ENCODE measurements at places on chromosomes 7 and 10.

- no peak for DNase-seq
Observed at GRCh38 chr10:92239600-92240288, 51.1 kb downstream of the CPEB3 start.

- no peak for DNase-seq
Observed at GRCh38 chr10:113267619-113268562, 285.0 kb upstream of the HABP2 start.

DNA sequence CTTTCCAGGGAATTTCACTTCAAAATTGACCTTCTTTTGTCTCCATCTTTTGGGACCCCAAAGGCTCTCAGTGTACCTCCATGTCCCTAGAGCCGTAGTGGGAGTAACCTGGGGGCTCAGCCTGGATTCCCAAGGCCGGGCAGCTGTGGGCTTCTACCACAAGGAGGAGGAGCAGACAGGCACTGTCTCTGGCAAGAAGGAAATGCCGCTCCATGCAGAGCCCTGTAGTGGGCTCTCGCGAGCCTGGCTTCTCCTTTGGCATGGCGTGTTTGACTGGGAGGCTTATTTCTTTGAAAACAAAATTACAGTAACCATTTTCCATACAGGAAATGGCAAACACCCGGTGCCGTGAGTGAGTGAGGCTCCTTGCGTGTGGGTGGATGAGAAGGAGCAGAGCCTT is 76.8 kb upstream of the FAM180A start:
- no peak for DNase-seq

DNA sequence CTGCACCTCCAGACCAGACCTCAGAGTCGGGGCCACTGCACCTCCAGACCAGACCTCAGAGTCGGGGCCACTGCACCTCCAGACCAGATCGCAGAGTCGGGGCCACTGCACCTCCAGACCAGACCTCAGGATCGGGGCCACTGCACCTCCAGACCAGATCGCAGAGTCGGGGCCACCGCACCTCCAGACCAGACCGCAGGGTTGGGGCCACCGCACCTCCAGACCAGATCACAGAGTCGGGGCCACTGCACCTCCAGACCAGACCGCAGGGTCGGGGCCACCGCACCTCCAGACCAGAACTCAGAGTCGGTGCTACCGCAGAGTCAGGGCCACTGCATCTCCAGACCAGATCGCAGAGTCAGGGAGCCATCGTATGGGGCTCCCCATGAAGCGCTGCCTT is 105.9 kb downstream of the ACTR3B start:
- DNase-seq, result no peak

DNA sequence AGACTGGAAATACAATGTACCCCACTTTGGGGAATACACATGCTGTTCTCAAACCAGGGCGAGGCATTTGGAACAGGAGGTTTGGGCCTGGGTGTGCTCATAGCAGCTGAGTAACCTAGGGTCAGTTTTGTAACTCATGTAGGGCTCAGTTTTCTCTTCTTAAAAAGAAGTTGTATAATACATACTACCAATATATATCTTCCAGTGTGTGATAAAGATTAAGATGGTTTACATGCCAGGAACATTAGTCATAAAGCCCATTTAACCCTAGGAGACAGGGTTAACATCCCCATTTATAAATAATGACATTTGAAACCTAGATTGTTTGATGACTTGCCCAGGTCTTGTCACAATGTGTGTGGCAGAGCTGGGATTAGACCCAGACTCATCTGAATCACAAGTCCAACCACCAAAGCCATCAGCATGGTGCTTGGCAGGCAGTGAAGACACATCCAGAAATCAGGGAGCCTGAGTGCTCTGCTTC is 6.0 kb downstream of the AKR1B10 start:
- no peak for DNase-seq

DNA sequence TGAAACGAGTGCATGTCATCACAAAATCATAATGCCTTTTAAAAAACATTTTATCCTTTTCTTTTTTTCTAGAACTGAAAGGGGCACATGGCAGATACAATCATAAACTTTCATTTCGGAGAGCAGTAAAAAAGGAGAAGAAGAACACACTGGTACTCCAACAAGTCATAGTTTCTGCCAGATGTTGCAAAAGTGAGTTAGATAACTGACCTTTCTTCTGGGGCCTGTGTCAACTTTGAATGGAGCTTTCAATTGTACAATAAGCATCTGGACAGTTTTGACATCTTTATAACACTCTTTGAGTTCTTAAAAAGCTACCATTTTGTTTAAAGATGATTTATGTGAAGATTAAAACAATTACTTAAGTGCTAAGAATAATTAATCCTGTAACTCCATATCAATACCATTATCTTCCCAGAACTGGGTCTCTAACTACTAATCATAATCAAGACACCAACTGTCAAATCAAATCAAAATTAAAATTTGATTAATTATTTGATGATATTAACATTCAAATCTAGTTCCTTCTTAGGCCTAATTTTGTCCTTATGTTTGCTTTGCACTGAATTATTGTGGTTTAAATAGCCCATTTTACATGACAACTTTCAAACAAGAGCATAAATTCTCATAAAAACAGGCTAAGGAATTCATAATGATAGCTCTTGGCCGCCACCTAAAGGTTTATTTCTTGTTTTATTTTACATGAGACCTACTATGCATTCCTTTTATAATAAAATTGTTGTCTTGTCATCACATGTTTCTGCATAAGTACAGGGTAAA is 19.5 kb upstream of the ITGB8 start:
- peak; percentile 72 for DNase-seq

DNA sequence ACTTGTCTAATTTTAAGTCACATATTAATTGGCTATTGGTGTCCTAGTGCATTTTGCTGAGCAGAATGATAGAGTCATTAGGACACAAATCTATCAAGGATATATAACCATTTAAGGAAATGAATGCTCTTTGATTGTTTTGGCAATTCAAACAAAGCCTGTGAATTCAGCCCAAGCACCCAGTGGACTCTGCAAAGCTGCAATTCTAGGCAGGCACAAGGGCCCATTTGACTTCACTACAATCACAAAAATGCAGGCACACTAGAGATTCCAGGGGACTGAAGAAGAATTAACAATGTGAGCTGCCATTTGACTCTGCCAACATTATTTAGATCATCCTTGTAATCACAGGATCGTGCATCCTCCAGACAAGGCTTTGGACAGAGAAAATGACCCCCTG is 544.2 kb upstream of the PHF14 start:
- no peak for DNase-seq

- no peak for DNase-seq
Observed at GRCh38 chr10:119680650-119681081, 29.5 kb downstream of the BAG3 start.

DNA sequence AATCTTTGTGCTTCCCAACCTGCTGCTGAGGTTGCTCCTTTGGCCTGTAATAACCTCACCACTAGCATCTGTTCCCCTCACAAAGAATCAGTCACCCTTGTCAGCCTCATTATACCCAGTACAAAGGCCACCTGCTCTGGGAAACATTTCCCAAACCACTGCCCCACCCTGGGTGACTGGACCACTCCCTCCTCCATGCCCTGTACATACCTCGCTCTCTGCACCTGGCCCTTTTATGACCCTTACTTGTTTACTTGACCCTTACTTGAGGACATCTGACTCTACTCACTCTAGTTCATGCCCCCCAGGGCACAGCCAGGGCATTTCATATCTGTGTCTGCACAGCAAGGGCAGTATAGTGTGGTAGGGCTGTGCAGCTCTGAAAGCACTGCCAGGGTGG is 21.4 kb upstream of the AOC1 start:
- no peak for DNase-seq

DNA sequence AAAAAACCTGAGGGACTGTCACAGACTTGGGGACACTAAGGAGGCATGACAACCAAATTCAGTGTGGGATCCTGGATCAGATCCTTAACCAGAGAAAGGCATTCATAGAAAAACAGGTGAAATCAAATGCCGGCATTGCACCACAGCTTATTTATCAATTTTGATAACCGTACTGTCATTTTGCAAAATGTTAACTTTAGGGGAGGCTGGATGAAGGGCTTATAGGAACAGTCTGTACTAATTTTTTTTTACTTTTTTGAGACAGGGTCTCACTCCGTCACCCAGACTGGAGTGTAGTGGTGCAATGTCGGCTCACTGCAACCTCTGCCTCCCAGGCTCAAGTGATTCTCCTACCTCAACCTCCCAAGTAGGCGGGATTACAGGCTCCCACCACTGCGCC is 217.1 kb downstream of the ELMO1 start:
- no peak for DNase-seq

DNA sequence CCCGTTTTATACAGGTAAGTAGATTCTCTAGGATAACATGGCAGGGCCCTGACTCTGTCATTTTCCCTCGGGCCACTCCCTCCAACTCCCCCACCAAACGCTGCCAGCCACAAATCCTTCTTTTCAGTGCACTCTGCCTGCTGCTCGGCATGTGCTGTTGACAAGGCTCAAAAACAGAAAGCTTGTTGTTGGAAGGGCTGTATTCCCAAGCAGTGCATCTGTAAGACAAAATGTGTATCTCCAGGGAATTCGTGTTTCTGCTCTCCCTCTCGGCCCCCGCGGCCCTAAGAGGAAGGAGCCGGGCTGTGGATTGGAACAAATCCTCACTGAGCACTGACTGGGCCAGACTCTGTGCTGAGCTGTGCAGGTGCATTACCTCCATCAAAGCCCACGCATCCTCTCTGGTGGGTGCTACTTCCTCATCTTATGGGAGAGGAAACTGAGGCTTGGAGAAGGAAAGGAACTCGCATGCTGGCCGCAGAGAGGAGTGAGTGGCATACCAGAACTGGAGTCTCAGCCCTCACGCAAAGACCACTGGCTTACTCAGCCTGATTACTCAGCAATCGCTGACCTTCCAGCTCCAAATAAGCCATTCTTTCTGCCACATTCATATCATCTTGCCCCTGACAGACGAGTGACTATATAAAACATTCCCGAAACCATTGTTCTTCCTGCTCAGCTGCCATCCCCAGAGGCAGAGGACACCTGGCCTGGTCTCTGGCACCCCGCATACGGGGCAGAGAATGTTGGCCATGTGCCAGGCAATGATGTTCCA is 33.5 kb upstream of the ENO4 start:
- DNase-seq, result no peak

DNA sequence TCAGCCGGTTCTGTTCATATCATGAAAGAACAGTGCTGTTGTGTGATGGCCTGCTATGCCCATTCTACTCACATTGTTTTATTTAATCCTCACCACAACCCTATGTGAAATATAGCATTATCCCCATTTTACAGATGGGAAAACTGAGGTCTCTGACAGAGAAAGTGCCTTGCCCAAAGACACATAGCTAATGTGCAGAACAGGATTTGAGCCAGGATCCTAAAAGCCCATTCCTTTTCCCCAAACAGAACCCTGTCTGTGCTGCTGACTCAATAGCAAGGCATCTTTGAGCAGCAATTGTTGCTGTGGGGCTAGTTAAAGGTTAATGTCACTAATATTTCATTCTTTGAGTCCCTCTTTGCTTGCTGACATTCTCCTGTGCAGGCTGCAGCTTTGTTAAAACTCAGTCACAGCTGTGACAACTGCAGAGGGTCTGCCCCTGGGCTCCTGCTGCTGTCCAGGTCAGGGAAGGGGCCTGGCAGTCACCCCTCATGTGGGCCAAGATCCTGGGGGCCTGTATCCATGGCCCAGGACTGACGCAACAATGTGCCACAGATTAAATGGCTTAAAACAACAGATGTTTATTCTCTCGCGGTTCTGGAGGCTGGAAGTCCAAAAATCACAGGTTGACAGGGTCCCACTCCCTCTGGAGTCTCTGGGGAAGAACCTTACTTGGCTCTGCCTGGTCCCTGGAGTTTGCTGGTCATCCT is 40.4 kb downstream of the AFAP1L2 start:
- DNase-seq, result no peak

DNA sequence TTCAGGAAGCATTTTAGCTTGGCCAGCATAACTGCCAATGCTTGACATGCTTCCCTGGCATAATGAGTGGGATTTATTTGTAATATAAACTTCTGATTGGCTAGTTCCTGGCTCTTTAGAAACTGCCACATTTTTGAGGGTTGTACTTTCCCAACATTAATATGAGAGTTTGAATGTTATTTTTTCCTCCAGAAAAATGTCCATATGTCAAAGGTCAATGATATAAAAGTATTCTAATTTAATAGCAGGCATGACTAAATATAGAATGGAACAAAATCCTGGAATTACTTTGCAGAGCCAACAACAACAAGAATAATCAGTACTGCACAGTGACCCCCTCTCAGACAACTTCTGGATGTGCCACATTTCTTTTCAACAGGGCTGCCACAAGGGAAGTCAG is 352.6 kb downstream of the PRPF18 start:
- DNase-seq, result no peak

DNA sequence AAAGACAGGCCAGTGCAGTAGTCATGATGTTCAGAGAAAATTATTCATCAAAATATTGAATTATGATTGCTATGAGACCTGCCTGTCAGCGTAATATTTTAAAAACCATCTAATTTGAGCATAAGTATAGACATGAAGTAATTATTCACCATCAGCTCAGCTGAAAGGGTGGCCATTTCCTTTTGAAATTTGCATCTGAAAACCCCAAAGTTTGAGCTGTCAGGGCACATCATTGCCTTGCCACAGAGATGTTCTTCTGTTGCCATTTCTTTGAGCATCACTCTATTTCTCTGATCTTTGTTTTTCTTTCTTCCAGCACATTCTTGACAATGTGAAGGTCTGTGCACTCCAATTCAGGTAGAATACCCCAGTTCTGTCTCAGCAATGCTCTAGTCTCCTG is 147.5 kb upstream of the RHOBTB1 start:
- no peak for DNase-seq

DNA sequence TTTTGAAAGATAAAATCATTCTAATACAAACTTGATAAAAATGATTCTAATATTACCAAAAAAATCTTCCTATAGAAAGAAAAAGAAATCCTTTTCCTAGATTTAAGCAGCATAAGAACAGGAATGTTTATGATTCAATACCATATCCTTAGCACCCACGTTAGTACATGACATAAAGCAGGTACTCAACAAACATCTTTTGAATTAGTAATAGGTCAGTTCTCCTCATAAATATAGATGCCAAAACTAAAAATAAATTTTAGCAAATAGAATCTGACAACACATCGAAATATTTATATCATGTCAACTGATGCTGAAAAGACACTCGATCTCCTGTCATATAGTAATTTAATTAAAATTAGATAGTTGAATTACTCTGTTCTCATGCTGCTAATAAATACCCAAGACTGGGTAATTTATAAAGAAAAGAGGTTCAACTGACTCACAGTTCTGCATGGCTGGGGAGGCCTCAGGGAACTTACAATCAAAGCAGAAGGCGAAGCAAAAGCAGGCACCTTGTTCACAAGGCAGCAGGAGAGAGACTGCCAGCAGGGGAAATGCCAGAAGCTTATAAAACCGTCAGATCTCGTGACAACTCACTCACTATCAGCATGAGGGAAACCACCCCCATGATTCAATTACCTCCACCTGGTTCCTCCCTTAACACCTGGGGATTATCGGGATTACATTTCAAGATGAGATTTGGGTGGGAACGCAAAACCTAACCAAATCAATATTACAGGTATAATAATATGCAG is 191.8 kb downstream of the HTR7 start:
- DNase-seq, result no peak
